ENCODE measurements at places on chromosomes 4 and X. TPM values are rescaled to one million over a fixed set of nuclear protein-coding genes. Genes with fewer than 3 reads are reported as not detected.

The SMR3A gene
- not detected for total RNA-seq

The FDCSP gene
- not detected for total RNA-seq

The MYL5 gene
- total RNA-seq = 18.2 TPM

The TMEM187 gene
- 9.5 TPM for total RNA-seq

The SPRY1 gene
- total RNA-seq = 42.2 TPM

The HSFX2 gene
- total RNA-seq = 1.2 TPM

The PDLIM3 gene
- 2.7 TPM for total RNA-seq

The CD38 gene
- 0.15 TPM for total RNA-seq

The PAGE2 gene
- total RNA-seq = not detected

GRCh38 chrX:46461660-46462191, 83.5 kb downstream of the ZNF674 start:
- no peak for DNase-seq

- DNase-seq = no peak
Measured at GRCh38 chr4:113356453-113356852, 307.0 kb downstream of the ANK2 start.

- DNase-seq = no peak
Measured at GRCh38 chr4:121706595-121707021, 9.8 kb upstream of the ANXA5 start.

DNA sequence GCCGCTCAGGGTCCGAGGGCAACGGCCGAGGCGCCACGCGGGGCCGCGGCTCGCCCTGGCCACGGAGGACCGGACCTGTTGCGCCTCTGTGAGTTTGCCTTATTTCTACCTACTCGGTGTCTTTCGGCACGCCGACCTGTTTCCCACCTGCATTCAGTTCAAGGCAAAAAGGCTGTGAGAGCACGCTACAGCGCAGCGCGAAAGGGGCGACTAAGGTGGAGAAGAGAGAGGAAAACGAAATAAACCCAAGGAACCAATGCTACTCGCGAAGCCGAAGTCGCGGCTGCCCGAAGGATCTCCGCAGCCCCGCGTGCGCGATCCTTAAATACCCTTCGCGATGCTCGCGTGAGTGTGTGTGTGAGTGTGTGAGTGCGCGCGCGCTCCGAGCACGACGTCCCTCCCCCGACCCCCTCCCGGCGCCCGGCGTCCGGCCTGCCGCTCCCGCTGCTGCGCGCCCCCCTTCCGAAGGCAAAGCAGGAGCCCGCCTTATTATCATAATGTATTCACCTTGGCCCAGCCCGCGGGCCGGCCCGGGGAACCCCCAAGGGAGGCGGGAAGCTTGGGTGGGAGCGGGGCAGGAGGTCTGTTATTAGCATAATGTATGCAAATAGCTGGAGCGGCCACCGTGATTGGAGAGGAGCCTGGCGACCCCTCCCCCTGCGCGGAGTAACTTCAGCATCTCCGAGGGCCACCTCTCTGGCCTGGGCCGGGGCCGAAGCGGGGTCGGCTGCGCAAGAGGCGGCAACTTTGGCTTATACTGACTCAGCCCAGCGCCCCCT, at the start of gene COL25A1:
TSS of gene COL25A1 (minus strand) at position 298 of the 779 bp plus-strand sequence.
- peak; percentile 94 for DNase-seq

- DNase-seq = no peak
Measured at GRCh38 chrX:12269484-12269883, 131.2 kb downstream of the FRMPD4 start.

DNA sequence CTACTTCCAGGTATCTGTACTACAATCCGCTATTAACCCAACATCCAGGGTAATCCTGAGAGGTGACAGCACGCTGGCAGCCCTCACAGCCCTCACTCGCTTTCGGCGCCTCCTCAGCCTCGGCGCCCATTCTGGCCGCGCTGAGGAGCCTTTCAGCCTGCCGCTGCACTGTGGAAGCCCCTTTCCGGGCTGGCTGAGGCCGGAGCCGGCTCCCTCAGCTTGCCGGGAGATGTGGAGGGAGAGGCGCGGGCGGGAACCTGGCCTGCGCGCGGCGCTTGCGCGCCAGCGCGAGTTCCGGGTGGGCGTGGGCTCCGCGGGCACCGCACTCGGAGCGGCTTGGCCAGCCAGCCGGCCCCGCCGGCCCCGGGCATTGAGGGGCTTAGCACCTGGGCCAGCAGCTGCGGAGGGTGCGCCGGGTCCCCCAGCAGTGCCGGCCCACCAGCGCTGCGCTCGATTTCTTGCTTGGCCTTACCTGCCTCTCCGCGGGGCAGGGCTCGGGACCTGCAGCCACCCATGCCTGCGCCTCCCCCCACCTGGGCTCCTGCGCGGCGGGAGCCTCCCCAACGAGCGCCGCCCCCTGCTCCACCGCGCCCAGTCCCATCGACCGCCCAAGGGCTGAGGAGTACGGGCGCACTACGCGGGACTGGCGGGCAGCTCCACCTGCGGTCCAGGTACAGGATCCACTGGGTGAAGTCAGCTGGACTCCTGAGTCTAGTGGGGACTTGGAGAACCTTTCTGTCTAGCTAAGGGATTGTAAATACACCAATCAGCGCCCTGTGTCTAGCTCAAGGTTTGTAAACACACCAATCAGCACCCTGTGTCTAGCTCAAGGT, 87.3 kb downstream of the PRSS12 start:
- DNase-seq = no peak

- no peak for DNase-seq
Measured at GRCh38 chrX:101395789-101396188, 5.0 kb downstream of the RPL36A start.

DNA sequence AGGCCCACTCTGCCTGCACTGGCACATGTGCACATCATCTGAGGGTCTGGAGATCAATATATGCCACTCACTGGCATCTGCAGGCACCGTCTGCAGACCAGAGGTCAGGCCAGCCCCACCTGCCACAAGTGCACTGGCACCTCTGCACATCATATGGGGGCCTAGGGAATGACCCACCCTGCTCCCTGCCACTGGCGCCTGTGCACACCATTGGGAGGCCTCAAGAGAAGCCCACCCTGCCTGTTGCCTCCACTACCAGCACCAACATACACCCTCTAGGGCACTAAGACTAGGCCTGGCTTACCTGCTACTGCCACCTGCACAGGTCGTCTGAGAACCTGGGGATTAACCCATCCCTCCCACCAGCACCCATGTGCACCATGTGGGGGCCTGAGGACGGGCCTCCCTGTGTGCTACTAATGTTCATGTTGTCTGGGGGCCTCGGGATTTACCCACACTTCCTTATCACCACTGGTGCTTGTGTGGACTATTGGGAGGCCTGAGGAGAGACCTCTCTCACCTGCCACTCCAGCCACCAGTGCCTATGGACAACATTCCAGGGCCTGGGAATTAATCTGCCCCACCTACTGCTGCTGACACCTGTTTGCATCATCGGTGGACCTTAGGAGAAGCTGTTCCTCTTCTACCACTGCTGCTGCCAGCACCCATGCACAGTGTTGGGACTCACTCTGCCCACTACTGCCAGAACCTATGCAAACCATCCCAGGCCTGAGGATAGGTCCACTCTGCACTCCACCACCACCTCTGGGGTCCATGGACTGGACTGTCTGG, 113.7 kb downstream of the REELD1 start:
- no peak for DNase-seq

DNA sequence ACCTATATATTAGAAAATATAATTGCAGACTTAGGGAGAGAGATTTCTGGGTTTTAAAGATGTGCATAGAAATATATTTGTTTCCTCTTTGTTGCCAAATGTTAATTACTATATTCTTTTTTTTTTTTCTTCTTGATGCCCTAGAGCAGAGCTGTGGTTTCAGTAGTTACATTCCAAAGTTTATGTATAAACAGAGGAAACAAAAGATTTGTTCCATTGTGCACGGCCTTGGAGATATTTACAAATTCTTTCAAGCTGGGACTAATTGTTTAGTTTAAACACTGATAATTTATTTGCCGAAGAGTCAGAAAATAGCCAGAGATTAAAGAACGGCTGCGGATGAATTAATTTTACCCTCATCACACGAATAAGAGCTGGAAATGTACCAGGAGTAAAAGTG, 85.1 kb downstream of the USP46 start:
- DNase-seq = no peak

DNA sequence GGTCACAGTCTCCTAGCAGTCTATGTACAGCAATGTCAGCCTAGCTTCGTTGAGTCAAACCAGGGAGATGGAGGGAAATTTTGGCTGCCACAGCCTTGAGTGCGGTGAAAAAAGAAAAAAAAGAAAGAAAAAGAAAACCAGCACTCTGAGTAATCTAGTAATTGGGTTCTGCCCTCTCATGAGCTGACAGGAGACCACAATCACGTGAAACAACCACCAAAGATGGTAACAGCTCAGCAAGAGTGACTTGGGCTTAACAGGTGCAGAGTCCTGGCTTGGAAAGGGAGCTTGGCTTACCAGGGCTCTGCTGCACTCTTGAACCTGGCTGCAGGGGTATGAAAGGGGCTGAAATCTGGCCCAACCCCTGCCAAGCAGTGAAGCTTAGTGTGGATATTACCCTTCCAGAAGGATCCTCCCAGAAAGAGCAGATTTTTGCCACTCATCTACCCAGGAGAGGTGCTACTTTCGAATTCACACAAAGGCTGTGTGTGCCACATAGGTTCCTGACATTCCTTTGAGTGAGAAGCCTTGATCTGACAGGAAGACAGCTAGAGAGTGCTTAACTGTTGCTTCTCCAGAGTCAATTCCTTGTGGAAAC, 350.3 kb downstream of the PTTG2 start:
- DNase-seq = no peak

DNA sequence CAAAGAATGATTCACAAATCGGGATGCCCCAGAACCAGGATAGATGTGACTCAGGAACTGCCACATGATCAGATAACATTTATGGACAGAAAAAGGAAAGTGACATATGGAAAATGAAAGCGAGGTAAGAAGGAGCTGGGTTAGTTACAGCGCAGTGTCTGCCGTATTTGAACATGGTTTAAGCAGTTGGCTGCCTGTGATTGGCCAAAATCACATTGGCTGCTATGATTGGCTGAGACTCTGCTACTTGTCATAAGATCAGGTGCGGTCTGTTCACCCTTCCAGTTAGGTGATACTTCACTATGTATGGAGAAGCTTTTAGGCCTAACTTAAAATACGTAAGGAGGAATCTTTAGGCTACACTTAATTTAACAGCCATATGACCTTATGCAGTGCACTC, 322.7 kb upstream of the HAND2 start:
- DNase-seq = no peak

- no peak for DNase-seq
Measured at GRCh38 chr4:142354041-142354440, 492.1 kb downstream of the INPP4B start.

DNA sequence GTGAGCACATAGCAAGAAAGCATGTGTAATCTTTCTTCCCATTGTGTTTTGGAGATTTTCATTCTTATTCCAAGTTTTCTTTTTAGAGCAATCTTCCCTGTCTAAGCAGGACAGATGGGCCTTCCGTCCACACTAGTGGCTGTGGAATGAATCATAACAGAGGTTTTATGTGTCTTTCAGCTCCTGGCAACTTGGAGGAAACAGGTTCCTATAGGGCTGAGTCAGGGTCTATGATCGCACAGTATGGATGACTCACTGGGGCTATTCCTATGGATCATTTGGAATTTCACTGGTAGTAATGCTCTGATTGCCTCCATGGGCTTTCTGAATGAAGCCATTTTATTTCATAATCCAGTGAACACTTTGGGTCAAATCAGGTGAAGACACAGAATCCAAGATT, 51.8 kb upstream of the CBLL2 start:
- DNase-seq = no peak

DNA sequence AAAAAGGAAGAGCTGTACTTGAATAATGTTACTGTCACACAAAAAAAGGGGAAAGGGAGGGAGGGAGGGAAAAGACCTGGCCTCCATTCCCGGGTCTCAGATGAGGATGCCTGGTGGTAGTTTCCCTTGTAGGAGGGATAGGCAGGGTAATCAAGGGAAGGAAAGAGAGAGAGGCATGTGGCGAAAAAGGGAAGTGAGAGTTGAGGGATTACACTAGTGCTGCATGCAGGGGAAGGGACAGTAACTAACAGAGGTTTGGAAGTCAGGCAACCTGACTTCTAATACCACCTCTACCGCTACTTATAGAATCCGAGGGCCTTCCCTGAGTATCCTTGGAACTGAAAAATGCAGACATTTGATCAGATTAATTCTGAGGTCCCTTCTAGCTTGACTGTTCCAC, 821.7 kb upstream of the FTHL17 start:
- DNase-seq = no peak

DNA sequence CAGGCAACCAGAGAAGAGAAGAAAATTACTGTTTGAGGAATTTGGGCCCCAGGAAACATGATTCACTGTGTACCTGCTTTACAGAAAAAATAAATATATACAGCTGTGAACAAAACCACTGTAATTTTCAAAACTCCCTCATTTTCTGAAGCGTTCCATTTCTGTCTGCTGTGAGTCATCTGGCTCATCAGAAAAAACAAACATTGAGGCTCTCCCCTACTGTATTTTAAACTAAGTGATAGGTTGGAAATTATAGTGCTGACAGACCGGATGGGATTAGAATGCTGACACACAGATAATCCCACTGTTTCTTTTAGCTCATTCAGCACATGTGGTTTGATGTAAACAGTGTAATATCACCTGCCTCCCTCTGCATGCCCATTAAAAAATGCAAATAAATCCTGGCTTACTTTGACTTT, 847.0 kb downstream of the TRIML1 start:
- no peak for DNase-seq

DNA sequence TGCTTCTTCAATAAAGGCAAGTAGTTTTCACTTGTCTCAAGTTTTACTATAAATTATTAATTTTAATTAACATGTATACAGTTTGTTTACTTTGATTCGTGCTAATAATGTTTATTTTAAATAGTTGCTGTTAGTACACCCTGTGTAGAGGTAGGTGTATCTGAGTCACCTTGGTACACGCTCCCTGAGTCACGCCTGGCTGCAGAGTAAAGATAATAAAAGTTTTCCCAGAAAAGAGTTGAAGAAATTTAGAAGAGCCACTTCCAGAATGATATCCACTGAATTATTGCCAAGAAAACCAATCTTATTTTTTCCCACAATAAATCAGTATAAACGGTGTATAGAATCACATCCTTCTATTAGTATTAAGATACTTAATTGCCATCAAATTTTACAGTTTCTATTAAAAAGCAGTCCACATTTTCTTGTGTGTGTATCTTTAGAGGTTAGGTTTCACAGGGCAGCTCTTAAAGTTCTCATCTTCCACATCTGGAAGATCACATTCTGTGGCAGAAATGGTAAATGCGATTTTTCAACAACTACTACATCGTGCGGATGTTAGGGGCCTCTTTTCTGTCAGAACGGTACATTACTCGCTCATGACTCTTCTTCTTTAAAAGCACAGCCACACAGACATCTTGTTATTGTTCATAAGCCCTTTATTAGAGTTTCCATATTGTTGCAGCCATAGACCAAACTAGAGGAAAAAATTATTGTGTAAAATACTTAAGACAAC, 55.4 kb downstream of the HADH start:
- no peak for DNase-seq

DNA sequence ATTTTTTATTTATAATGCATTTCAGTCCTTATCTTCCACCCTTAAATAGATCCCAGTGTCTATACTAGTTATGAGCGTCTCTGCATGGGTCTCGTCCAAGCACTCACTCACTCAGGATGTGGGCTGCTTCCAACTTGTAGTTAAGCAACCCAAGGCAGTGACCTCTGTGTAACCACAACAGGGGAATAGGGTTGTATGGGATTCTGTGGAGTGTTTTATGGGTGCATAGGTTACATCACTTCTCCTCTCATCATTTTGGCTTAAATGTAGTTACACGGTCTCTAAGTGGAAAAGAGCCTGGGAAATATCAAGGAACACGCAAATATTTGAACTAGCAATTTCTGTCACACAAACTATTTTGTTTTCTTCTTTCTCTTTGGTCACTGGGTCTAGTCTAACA, 931.0 kb downstream of the STIM2 start:
- DNase-seq = no peak

- DNase-seq = no peak
Measured at GRCh38 chrX:102859550-102859871, 77.6 kb upstream of the RAB40AL start.

Measured in H7 (cell line).